ENCODE measurements at places on chromosomes 7 and 10. TPM values are rescaled to one million over a fixed set of nuclear protein-coding genes. Genes with fewer than 3 reads are reported as not detected.

DNA sequence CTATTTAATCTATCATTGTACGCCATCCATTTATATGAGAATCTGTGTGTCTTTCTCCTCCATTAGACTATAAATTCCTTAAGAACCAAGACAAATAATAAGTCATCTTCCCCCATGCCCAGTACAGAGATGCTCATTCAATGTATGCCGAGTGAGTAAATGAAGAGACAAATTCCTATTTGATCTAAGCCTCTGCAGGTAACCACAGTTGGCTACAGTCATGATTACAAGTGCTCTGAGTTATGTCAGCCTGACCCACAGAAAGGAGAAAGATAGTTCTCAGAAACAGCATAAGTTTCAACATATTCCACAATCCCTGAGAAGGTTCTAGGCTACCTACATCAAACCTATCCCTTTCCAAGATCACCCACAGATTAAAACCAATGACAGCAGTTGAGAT is 46.1 kb downstream of the MPP7 start:
- peaks cover 9% of the 10 kb centered on the region for H3K4me1 ChIP-seq
- no peaks in the 10 kb centered on the region for H3K36me3 ChIP-seq
- no peaks in the 10 kb centered on the region for H3K27me3 ChIP-seq

DNA sequence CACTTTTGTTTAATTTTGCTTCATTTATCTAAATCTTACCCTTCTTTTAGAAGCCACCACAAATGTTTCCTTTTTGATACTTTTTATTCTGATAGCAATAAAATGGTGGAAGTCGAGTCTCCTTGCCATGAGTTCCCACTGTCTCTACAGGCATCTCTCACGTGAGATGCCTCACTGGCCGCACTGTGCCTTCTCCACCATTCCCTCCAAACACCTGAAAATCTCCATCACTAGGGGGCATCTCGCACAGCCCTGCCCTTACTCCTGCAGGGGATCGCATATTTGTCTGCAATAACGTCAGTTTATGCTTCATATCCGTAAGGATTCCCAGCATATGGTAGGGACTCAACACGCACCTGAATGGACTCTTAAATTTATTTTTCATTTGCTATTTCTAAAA is 56.3 kb upstream of the NCAPG2 start:
- peaks cover 54% of the 10 kb centered on the region for H3K36me3 ChIP-seq
- H3K4me3 ChIP-seq: no peak overlapping the region
- no peak for DNase-seq
- no peaks in the 10 kb centered on the region for H3K27me3 ChIP-seq

GRCh38 chr7:38291117-38291647 is 17.7 kb upstream of the TARP start:
- no peak for DNase-seq
- no peaks in the 10 kb centered on the region for H3K27me3 ChIP-seq
- no peaks in the 10 kb centered on the region for H3K36me3 ChIP-seq
- H3K4me1 ChIP-seq: no peaks in the 10 kb centered on the region
- H3K4me3 ChIP-seq: no peak overlapping the region

- no peaks in the 10 kb centered on the region for H3K27me3 ChIP-seq
- peaks cover 54% of the 10 kb centered on the region for H3K36me3 ChIP-seq
- H3K4me1 ChIP-seq: peaks cover 54% of the 10 kb centered on the region
- peak overlapping the region; percentile 10 for H3K27ac ChIP-seq
- no peak overlapping the region for H3K4me3 ChIP-seq
Measured at GRCh38 chr10:109889867-109890266, 33.4 kb downstream of the XPNPEP1 start.

GRCh38 chr7:133575726-133576440 is 323.0 kb downstream of the EXOC4 start:
- H3K27ac ChIP-seq: no peak overlapping the region
- H3K4me1 ChIP-seq: no peaks in the 10 kb centered on the region
- DNase-seq: no peak
- H3K36me3 ChIP-seq: peaks cover 5% of the 10 kb centered on the region
- H3K4me3 ChIP-seq: no peak overlapping the region

DNA sequence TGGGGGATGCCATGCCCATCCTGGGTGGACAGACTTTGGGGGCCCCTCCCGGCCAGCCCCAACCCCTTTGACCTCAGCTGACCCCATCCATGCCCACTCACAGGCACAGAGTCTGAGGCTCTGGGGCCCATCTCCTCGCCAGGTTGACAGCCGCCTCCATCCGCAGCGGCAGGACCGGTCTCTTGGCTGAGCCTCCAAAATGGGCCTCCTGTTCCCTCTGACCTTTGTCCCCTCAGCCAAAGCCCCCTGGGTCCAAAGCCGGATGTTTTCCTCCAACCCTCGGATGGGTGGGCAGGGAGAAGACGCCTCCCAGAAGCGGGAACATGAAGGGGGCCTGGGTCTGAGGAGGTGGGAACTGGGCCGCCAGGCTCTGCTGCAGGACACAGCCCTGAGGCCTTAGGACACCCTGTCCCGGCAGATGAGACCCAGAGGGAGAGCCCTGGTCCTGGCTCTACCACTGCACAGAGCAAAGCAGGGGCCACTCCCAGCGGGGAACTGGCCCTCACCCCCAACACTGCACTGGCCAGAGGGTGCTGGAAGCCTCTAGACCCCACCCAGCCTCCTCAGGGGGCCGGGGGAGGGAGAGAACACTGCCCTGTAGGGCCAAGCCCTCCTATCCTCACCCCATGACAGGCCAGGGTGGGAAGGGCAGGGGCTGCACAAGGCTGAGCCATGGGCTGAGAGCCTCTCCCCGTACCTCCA is 12.6 kb downstream of the PDGFA start:
- no peak overlapping the region for H3K4me3 ChIP-seq
- H3K27ac ChIP-seq: no peak overlapping the region
- no peaks in the 10 kb centered on the region for H3K36me3 ChIP-seq
- DNase-seq: no peak
- no peaks in the 10 kb centered on the region for H3K27me3 ChIP-seq

DNA sequence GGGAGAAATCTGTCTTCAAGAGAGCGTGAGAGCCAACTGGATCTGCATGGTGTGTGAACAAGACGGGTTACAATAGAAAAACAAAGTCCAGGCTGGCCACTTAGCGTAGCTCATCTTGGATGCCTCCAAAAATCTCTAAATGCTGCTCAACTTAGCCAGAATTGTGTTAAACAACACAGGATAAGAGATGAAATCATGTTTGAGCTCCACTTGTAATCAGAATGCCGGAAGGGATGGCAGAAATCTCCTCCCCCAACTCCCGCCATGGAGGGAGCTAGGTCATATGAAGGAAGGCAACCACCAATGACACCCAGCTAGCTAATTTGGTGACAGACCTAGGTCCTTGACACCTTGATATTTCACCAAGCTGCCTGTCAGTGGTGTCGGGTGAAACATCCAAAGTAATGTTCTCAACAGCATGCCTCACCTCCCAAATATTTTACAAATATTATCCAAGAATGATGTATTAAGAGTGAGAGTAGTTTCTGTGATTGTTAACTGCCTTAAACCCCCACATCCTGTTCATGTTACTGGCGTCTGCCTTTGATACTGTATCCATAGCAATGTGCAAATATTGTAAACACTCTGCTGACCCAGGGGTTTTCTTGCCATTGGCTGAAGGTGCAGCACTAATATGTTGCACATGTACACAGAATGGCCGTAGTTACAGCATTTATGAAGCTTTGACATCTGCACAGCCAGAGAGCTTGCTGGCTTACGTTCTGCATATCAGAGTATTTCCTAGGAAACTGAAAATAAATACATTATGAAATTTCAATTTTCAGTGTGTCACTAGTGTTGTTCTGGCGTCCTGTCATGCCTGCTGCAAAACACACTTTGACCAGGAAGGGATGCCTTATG is 25.8 kb downstream of the TMEM254 start:
- peaks cover 10% of the 10 kb centered on the region for H3K4me1 ChIP-seq
- H3K4me3 ChIP-seq: no peak overlapping the region
- H3K27me3 ChIP-seq: peaks cover 4% of the 10 kb centered on the region
- no peak overlapping the region for H3K27ac ChIP-seq

DNA sequence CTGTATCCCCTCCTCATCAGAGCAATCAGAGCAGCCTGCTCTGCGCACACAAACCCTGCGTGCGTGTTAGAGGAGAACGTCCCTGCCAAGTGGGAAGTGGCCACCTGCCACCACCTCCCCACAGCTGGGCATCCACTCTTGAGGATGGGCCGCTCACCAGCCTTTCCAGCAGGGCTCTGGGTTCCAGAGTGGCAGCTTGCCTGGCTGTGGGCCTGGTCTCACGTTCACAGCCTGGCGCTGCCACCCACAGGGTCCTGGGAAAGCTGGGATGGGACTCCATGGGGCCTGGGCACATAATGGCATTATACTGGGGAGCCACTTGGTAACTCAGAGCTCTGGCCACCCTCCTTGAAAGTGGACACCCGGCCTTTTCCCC is 151.1 kb upstream of the PPP2R2D start:
- no peak overlapping the region for H3K4me3 ChIP-seq
- H3K27me3 ChIP-seq: no peaks in the 10 kb centered on the region
- DNase-seq: no peak
- no peaks in the 10 kb centered on the region for H3K4me1 ChIP-seq
- H3K36me3 ChIP-seq: no peaks in the 10 kb centered on the region

GRCh38 chr10:102752266-102752930 is 8.7 kb downstream of the WBP1L start:
- H3K4me1 ChIP-seq: peaks cover 27% of the 10 kb centered on the region
- H3K27ac ChIP-seq: no peak overlapping the region
- H3K27me3 ChIP-seq: no peaks in the 10 kb centered on the region
- no peak overlapping the region for H3K4me3 ChIP-seq

GRCh38 chr7:2913760-2914387 is 69.8 kb upstream of the GNA12 start:
- H3K27ac ChIP-seq: no peak overlapping the region
- H3K4me3 ChIP-seq: no peak overlapping the region
- H3K27me3 ChIP-seq: no peaks in the 10 kb centered on the region
- H3K4me1 ChIP-seq: no peaks in the 10 kb centered on the region
- H3K36me3 ChIP-seq: peaks cover 38% of the 10 kb centered on the region

DNA sequence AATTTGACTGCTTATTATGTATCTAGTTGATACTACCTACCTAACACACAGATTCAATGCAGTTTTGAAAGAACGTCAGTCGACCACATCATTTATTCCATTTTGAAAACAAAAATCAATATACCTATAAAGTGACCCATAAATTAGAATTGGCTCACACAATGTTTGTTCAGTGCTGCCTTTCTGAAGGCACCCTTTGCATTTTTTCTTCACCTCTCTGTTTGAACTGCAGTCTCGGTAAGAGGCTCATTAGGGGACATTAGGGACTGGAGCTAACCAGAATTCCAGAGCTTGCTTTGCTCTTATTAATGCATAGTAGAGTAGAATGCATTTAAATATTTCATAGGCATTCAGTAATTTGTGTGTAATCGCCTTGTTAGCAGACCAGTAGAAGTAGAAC is 234.1 kb downstream of the FOXP2 start:
- no peaks in the 10 kb centered on the region for H3K4me1 ChIP-seq
- no peak overlapping the region for H3K4me3 ChIP-seq
- DNase-seq: no peak
- H3K27me3 ChIP-seq: peaks cover 4% of the 10 kb centered on the region
- no peak overlapping the region for H3K27ac ChIP-seq

GRCh38 chr10:76918106-76918505 is 719.5 kb downstream of the KCNMA1 start:
- H3K4me1 ChIP-seq: no peaks in the 10 kb centered on the region
- no peak overlapping the region for H3K27ac ChIP-seq
- no peak overlapping the region for H3K4me3 ChIP-seq
- no peaks in the 10 kb centered on the region for H3K27me3 ChIP-seq
- no peaks in the 10 kb centered on the region for H3K36me3 ChIP-seq
- DNase-seq: no peak

- no peak overlapping the region for H3K4me3 ChIP-seq
- no peaks in the 10 kb centered on the region for H3K27me3 ChIP-seq
- DNase-seq: no peak
- no peaks in the 10 kb centered on the region for H3K36me3 ChIP-seq
- no peaks in the 10 kb centered on the region for H3K4me1 ChIP-seq
Measured at GRCh38 chr7:131956864-131957263, 400.4 kb upstream of the PODXL start.

DNA sequence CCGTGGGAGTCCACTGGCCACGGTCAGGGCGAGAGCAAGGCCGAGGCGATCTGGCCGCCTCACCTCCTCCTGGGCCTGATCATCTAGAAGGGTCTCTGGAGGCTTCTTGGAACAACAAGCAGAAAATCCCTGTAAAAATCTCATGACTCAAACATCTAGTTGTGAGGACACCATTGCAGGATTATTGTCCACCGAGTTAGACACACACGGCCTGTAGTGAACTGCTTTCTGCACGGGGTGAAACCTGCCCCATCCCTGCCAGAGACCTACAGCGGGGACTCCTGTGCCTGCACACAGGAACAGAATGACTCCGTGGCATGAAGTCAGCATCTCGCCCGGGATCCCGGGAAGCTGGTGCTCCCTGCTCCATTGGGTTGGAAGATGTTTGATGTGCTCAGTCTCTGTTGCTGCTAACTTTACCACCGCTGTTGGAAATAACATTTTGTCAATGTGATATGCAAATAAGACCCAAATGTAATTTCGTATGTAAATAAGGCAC is 267.0 kb upstream of the TCERG1L start:
- no peak overlapping the region for H3K27ac ChIP-seq
- no peaks in the 10 kb centered on the region for H3K36me3 ChIP-seq
- DNase-seq: peak; percentile 14
- H3K27me3 ChIP-seq: no peaks in the 10 kb centered on the region
- H3K4me1 ChIP-seq: no peaks in the 10 kb centered on the region

DNA sequence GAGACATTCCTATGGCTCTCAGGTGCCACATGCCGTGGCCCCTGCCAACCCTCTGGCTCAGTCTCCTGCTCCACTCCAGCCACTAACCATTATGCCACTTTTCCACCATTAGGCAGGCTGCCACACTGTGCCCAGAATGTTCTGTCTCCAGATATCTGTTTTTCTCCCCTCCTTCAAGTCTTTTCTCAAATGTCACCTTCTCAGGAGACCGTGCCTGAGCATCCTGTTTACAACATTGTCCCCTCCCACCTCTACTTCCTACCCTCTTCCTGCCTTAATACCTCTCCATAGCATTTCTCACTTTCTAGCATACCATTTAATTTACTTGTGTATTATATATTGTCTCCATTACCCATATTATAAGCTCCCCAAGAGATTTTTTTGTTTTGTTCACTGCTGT is 162.5 kb upstream of the LYZL2 start:
- peaks cover 22% of the 10 kb centered on the region for H3K4me1 ChIP-seq
- DNase-seq: no peak
- H3K27me3 ChIP-seq: no peaks in the 10 kb centered on the region
- H3K27ac ChIP-seq: peak overlapping the region; percentile 69
- H3K4me3 ChIP-seq: peak overlapping the region; percentile 18

GRCh38 chr10:36126076-36126475 is 484.0 kb upstream of the FZD8 start:
- H3K4me3 ChIP-seq: no peak overlapping the region
- no peak overlapping the region for H3K27ac ChIP-seq
- peaks cover 1% of the 10 kb centered on the region for H3K36me3 ChIP-seq
- no peaks in the 10 kb centered on the region for H3K4me1 ChIP-seq
- no peak for DNase-seq

The BICC1 gene
- not detected for total RNA-seq

The NUPR2 gene
- total RNA-seq: not detected

The FLNC gene
- total RNA-seq: not detected

The AVPI1 gene
- total RNA-seq: 1.8 TPM

The HBP1 gene
- 25.5 TPM for total RNA-seq

The CALML3 gene
- total RNA-seq: not detected

Data from activated CD8-positive, alpha-beta memory T cell treated with anti-CD3 and anti-CD28 coated beads, Interleukin-2, amount 10 ng/mL, durations not matched to agents 7 days and 5 days (primary cell).